Nephron progenitor cell (in vitro differentiated cells): ENCODE measurements at places on chromosomes 3 and 15.

DNA sequence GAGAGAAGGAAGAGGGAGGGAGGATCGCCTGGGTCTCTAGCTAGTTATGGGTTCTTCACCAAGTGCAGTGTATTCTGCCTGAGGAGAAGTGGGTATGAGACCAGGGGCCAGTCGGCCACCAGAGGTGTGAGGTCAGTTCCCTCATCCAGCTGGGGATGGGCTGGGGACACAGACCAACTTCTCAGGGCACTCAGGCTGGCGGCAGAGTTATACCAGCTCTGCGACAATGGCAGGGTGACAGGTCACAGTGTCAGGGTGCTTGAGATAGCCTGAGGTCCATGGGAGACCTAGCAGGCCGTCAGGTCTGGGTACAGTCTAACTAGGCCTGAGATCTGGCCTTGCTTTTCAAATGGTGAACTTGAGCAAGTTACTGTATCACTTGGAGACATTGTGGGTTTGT, 31.4 kb upstream of the PLXNA1 start:
- DNase-seq = no peak

DNA sequence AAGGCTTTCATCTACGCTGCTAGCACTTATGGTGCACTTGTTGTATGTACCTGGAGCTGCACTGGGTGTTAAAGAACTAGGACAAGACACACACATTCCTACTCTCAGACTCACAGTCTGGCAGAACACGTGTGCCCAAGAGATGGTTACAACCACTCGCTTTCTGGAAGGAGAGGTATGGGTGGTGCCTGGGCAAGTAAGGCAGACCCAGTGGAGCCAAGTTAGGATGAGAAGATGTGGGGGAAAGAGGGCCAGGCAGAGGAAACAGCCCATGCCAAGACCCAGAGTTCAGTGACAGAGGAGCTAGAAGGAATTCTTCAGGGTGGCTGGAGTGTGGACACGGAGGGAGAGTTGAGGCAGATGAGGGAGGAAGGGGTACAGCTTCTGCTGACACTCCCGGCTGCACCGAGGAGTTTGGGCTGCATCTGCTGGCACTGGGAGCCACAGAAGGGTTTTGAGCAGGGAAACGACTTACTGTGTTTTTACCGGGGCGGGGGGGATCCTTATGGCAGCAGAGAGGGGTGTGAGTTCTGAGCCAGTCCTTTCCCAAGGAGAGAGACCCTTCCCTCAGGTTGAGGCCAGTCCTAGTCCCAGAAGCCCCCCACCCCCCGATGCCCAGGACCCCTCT, 59.0 kb downstream of the GRIP2 start:
- no peak for DNase-seq

DNA sequence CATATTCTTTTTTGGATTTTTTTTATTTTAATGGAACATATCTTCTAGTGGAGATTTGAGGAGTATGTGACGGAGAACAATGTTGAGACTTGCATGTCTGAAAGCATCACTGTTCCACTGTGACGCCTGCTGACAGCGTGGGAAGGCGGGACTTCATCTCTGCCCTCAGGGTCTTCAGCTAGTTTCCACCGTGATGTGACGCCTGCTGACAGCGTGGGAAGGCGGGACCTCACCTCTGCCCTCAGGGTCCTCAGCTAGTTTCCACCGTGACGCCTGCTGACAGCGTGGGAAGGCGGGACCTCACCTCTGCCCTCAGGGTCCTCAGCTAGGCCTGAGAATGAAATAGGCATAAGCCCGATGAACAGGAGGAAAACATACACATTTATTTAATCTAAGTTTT, 70.7 kb downstream of the LMLN start:
- DNase-seq = peak; percentile 29

DNA sequence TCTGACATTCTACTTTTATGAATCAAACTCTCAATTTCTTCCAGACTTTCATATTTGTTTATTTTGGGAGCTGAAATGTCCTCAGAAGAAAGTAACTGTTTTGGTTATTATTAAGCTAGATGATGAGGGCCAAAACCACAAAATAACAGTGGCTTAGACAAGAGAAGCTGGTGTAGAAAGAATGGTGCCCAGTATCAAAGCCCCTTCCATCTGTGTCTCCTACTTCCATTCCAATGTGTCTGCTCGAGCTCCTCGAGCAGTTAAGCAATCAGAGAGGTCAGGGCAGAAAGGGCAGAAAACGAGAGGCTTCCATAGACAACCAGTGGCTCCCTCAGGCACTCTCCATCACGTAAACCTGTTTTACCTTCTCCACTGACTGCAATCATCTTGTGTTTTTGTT, 59.7 kb upstream of the MAGI1 start:
- DNase-seq = no peak

DNA sequence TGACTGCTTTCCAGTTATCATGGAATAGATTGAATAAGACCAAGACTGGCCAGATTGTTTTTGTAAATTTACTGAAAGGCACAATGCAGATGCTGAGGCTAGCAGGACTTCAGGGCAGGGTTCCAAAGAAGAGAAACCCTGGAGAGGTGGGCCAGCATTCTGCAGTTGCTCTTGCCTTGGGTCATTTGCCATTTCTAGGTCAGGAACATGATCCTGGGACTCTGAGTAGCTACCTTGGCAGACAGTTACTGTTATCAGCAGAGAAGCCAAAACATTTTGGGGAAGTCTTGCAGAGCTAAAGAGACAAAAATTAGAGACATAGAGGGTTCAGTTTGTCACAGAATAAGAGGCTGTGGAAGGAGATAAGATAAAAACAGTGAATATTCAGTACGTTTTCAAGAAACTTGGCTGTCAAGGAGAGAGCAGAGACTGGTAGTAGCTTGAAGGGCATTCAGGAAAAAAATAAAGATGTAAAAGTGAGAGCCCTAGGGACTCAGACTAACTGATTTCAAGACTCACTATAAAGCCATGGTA, 46.8 kb upstream of the MYRIP start:
- no peak for DNase-seq

- no peak for DNase-seq
These were observed 136.4 kb upstream of the GOLGA6L4 start for GRCh38 chr15:84099181-84099580.

DNA sequence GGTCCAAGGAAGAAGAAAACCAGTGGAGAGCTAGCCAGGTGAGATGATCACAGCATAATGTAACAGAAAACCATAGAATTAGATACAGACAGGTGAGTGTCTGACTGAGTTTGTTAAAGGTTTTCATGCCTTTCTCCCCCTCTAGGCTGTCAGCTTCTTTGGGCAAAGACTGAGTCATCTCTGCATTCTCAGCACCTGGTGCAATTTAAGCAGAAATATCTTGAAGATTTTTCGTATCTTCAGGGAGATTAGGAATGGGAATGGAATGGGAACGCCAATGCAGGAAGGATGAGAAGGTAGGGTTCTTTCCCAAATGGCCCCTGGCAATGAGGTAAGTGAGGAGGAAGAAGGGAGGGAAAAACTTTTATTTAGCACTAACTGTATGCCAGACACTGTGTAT, 122.0 kb upstream of the SLC7A14 start:
- DNase-seq = no peak

GRCh38 chr3:171895900-171896299, 52.8 kb downstream of the TMEM212 start:
- DNase-seq = no peak

DNA sequence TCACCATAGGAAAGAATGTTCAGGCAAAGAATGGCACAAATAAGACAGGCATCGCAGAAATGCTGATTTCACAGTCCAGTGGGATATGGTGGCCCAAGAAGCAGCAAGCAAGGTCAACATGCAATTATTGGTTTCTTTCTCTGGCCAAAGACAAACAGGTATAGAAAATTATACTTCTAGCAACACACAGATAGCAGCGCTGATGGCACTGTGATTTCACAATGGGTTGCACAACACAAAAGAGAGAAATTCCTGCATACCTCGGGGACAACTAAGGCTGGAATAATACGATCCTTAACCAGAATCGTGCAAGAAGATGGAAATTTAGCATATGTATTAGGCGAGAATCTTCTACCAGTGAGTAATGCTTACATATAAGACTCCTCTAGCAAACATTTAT, 76.3 kb upstream of the NR2F2 start:
- DNase-seq = no peak

- no peak for DNase-seq
These were observed 61.9 kb downstream of the CLDN1 start for GRCh38 chr3:190260301-190260700.

- no peak for DNase-seq
These were observed 224.3 kb downstream of the CDIN1 start for GRCh38 chr15:36803773-36804172.

DNA sequence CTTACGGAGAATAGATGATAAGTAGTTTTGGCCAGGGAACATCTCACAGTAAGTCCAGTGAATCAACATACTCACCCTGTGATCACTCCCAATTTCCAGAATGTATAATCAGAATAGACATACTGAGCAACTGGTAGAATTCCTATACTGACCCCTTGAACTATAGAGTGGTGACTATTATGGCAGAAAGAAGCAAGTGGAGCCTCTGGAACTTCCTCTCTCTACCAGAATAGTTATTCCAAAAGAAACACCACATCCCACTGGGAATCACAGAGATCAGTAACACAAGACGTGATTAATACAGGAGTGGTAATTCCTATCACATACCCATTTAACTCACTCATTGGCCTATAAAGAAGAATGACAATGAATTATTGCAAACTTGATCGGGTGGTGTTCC, 50.1 kb upstream of the TRIM42 start:
- DNase-seq = no peak

DNA sequence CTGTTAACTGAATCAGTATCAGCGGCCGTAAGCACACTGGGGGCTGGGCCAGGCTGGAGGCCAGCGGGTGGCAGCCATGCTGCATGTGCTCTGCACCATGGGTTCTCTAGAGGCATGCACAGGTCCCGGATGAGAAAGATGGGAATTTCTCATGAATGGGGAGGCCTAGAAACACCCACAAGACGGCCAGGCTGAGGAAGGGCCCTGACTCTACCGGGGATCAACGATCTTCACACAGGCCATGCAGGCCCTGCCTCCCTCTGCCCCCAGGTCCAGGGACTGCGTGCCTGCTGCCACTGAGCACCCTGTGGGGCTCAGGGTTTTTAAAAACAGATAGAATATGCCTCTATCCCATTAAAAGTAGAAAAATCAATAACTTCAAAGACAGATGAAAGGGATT, 32.7 kb downstream of the SLC41A3 start:
- DNase-seq = no peak
